H1 (cell line): ENCODE measurements at places on chromosomes 1 and 21.

DNA sequence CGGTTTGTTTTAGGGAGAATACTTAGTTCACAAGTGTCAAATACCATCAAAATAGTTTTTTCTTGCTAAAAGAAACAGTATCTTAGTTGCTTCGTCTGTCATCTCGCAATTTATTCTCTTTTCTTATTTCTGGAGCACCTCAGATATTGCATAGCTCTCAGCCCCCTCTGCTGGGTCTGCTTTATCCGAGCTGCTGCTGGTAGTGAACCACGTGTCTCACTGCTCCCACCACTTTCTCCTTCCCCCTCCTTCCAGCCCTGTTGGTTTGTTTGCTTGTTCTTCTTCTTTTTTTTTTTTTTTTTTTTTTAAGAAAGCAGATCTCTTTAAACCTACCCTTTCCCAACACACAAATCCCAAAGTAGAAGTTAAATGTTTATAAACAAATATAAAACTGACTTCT is 170.8 kb downstream of the EDEM3 start:
- H3K4me3 ChIP-seq: no peak overlapping the region
- no peaks in the 10 kb centered on the region for H3K36me3 ChIP-seq
- H3K4me1 ChIP-seq: no peaks in the 10 kb centered on the region
- H3K27ac ChIP-seq: no peak overlapping the region
- no peak for DNase-seq

DNA sequence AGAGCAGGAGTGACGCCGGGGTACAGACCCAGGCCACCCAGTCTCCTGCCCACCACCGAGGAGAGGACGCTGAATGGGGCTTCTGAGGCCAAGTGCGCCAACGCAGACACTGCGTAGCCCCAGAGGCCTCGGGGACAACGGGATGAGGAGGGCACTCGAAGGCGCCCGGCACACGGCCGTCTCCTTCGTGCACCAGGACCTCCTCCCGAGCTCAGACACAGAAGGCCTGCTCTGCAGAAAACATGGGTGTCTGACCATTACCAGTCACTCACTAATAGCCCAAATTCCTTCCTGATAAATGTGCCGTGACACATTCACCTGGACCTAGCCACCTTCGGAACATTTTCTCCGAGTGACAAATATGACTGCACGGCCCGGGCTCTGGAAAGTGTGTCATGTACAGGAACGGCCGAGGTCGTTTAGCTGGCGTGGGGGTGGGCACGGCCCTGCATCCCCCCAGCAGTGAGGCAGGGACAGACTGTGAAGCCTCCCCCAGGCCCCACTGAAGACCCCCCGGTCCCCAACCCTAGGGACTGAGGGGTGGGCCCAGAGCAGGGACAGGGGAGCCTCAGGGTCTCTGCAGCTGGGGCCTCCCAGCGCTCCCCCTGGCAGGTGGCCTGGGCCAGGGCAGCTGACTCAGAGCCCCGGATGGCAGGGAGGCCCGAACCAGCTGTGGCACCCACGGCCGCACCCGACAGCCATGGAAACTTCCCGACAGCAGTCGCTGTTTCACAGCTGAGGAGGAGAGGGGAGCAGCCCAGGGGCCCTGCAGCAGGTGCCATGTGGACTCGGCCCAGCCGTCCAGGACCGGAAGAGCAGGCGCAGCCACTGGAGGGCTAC is 16.7 kb upstream of the COL6A2 start:
- H3K4me3 ChIP-seq: no peak overlapping the region
- no peaks in the 10 kb centered on the region for H3K27me3 ChIP-seq
- H3K4me1 ChIP-seq: no peaks in the 10 kb centered on the region
- DNase-seq: no peak

- H3K27ac ChIP-seq: no peak overlapping the region
- DNase-seq: no peak
- H3K27me3 ChIP-seq: no peaks in the 10 kb centered on the region
- H3K4me3 ChIP-seq: no peak overlapping the region
- H3K36me3 ChIP-seq: no peaks in the 10 kb centered on the region
Observed at GRCh38 chr1:20250340-20250989, 40.2 kb upstream of the VWA5B1 start.

DNA sequence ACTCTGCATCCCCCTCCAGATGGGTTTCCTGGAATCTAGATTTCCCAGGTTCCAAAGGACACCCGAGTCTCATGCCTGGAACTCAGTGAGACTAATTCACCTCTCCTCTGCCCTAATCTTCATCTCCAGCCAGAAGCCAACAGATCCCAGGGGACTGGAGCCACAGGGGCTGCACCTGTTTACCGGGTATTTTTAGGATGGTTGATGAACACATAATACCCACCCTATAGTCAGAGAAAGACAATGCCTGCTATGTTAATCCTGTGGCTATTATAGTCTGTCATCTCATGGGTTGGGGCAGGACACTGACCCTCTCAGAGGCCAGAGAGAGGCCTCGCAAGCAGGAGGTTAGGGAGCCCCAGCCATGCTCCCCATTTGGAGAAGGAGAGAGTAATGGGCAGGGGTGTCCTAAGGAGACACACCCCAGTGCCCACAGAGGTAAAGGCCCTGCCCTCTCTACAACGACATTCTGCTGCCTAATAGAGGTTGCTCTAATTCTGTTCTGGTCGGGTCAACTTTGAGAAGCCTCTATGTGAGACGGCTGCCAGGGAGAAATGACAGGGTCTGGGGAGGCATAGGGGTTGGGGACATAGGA is 1.0 kb upstream of the TNNI1 start:
- no peaks in the 10 kb centered on the region for H3K36me3 ChIP-seq
- no peaks in the 10 kb centered on the region for H3K4me1 ChIP-seq
- H3K27me3 ChIP-seq: 0 out of 2 replicates have a peak, but pooled peaks cover 2% of the 10 kb centered on the region
- DNase-seq: no peak
- no peak overlapping the region for H3K4me3 ChIP-seq

DNA sequence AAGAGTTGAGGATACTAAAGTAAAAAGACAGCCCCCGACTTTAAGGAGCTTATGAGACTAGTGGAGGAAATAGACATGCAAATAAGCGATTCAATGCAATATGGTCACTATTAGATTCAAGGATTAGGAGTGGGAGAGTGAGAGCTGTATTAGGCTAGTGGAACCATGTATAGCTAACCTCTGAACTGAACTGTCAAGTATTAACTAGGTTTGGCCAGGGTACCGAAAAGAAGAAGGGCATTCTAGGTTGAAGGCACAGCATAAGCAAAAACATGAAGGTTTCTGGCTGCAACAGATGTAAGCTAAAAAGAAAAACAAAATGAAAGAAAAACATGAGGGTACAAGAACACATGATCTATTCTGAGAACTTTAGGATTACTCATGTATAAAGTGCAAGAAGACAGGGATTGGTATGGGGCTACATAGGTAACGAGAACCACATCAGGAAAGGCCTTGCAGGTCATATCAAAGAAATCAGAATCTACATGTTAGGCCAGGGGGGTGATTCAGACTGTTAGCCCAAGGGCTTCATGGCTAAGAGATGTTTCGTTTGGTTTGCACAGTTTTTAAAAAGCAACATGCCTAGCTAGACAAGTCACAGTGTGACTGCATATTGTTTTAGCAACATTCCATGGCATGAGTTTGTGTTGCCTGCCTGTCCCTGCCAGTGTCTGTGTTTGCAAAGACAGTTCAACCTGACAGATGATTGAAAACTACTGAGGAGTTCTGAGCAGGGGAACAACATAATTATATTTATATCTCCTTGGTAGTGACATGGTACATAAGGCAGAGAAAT is 54.4 kb upstream of the HAO2 start:
- DNase-seq: no peak
- H3K4me3 ChIP-seq: no peak overlapping the region
- no peak overlapping the region for H3K27ac ChIP-seq
- H3K36me3 ChIP-seq: no peaks in the 10 kb centered on the region
- H3K27me3 ChIP-seq: no peaks in the 10 kb centered on the region

- no peak overlapping the region for H3K4me3 ChIP-seq
- no peak for DNase-seq
- H3K36me3 ChIP-seq: no peaks in the 10 kb centered on the region
- no peak overlapping the region for H3K27ac ChIP-seq
- peaks cover 4% of the 10 kb centered on the region; the same call in 1 of the 2 replicates for H3K27me3 ChIP-seq
- H3K4me1 ChIP-seq: no peaks in the 10 kb centered on the region
Observed at GRCh38 chr1:18530587-18531502, 50.1 kb downstream of the KLHDC7A start.

GRCh38 chr1:55747408-55747841 is 532.3 kb upstream of the USP24 start:
- H3K4me1 ChIP-seq: no peaks in the 10 kb centered on the region
- no peaks in the 10 kb centered on the region for H3K36me3 ChIP-seq
- no peak overlapping the region for H3K4me3 ChIP-seq
- DNase-seq: no peak
- H3K27me3 ChIP-seq: no peaks in the 10 kb centered on the region
- H3K27ac ChIP-seq: no peak overlapping the region

GRCh38 chr1:157045250-157046218 is at the start of gene ARHGEF11:
ARHGEF11 (minus strand) TSS chr1:157045742; CDS start chr1:157044330, 1,412 bp downstream.
- H3K36me3 ChIP-seq: no peaks in the 10 kb centered on the region
- H3K4me1 ChIP-seq: peaks cover 11% of the 10 kb centered on the region; the same call in 1 of the 2 replicates
- DNase-seq: peak; percentile 90
- peak within 1 kb of the TSS; percentile 79; the same call in 1 of the 2 replicates for H3K27ac ChIP-seq
- H3K4me3 ChIP-seq: peak within 1 kb of the TSS; percentile 83

- DNase-seq: no peak
- peaks cover 13% of the 10 kb centered on the region for H3K27me3 ChIP-seq
- H3K27ac ChIP-seq: no peak overlapping the region
- peaks cover 16% of the 10 kb centered on the region for H3K4me1 ChIP-seq
- H3K4me3 ChIP-seq: no peak overlapping the region
Observed at GRCh38 chr1:1593834-1594601, 5.9 kb downstream of the FNDC10 start.

GRCh38 chr1:97942161-97943123 is 21.6 kb upstream of the DPYD start:
- H3K27me3 ChIP-seq: no peaks in the 10 kb centered on the region
- H3K4me3 ChIP-seq: no peak overlapping the region
- H3K27ac ChIP-seq: no peak overlapping the region
- DNase-seq: no peak

- H3K36me3 ChIP-seq: peaks cover 15% of the 10 kb centered on the region; the same call in 1 of the 2 replicates
- no peak overlapping the region for H3K27ac ChIP-seq
- no peak for DNase-seq
- peak overlapping the region; percentile 94 for H3K4me3 ChIP-seq
Observed at GRCh38 chr1:155322571-155322952, 1.9 kb downstream of the RUSC1 start.

- H3K4me1 ChIP-seq: no peaks in the 10 kb centered on the region
- H3K36me3 ChIP-seq: no peaks in the 10 kb centered on the region
- DNase-seq: no peak
Observed at GRCh38 chr1:218969006-218969405, 204.7 kb upstream of the LYPLAL1 start.

GRCh38 chr1:67861856-67862516 is 28.7 kb upstream of the GNG12 start:
- no peaks in the 10 kb centered on the region for H3K4me1 ChIP-seq
- H3K27me3 ChIP-seq: no peaks in the 10 kb centered on the region
- H3K27ac ChIP-seq: no peak overlapping the region
- no peak overlapping the region for H3K4me3 ChIP-seq
- no peaks in the 10 kb centered on the region for H3K36me3 ChIP-seq

DNA sequence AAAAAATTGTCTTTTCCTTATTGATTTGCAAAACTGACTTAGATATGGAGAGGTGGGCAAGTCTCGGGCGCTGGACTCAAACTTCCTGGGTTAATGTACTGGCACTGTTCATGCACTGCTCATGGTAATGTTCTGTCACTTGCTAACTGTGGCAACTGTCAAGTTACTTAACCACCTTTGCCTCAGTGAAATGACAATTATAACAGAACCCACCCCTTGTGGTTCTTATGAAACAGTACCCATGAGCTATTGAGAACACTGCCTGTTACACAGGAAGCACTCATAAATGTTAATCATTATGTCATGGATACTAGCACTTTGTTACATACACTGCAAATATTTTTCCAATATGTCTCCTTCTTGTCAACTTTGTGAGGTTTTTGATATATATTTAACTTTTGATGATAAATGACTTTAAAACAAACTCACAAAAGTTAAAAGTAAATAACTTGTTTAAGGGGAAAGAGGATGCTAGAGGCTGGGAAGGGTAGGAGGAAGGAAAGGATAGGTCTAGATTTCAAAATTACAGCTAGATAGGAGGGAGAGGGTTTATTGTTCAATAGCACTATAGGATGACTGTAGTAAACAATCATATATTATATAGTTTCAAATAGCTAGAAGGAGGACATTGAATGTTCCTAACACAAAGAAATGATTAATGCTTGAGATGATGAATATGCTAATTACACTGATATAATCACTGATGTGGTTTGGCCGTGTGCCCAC is 342.5 kb downstream of the ADGRL2 start:
- no peaks in the 10 kb centered on the region; the same call in 1 of the 2 replicates for H3K4me1 ChIP-seq
- H3K27me3 ChIP-seq: no peaks in the 10 kb centered on the region
- no peak overlapping the region for H3K4me3 ChIP-seq
- H3K27ac ChIP-seq: no peak overlapping the region

DNA sequence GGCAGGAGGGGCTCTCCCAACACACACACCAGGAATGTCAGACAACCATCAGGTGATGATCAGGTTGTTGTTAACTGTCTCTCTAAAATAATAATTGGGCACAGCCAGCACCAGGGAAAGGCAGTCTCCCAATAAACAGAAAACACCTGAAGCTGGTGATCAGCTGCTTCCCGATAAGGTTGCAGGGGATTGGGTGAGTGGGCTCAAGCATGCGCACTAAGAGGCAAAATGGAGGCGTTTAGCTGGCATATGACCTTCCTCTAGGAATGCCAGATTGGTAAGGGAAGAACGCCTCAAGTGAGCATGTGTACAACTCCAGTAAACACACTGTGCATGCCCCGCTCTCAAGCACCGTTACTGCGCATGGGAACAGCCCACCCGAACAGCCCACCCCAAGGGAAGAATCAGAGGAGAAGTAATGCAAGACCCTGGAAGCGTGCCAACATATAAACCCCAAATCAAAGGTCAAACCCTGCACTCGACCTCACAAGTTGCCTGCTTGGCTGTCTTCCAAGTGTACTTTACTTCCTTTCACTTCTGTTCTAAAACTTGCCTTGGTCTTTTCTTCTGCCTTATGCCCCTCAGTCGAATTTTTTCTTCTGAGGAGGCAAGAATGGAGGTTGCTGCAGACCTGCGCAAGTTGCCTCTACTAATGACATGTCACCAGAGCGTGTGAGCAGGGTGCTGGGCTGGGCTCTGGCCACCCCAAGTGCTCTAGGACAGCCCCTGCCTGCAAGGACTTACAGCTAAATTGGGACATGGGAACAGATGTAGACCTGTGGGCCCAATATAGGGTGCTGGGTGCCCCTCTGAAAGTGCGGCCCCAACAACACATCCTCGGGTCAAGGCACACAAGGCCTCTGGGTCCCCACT is 200.8 kb downstream of the RHOU start:
- no peaks in the 10 kb centered on the region; the same call in 1 of the 2 replicates for H3K4me1 ChIP-seq
- H3K36me3 ChIP-seq: no peaks in the 10 kb centered on the region
- DNase-seq: no peak
- H3K27me3 ChIP-seq: no peaks in the 10 kb centered on the region
- no peak overlapping the region for H3K27ac ChIP-seq
- no peak overlapping the region for H3K4me3 ChIP-seq

- H3K4me3 ChIP-seq: no peak overlapping the region
- no peaks in the 10 kb centered on the region for H3K27me3 ChIP-seq
- H3K4me1 ChIP-seq: no peaks in the 10 kb centered on the region; the same call in 1 of the 2 replicates
- no peak overlapping the region for H3K27ac ChIP-seq
- peak; percentile 67 for DNase-seq
Observed at GRCh38 chr1:15426492-15427279, 11.6 kb upstream of the CTRC start.

- no peaks in the 10 kb centered on the region for H3K27me3 ChIP-seq
- no peak overlapping the region for H3K27ac ChIP-seq
Observed at GRCh38 chr21:44647222-44647552, 973 bp downstream of the KRTAP10-11 start.

GRCh38 chr1:43835082-43836021 is 98.2 kb upstream of the ARTN start:
- H3K27me3 ChIP-seq: no peaks in the 10 kb centered on the region
- H3K27ac ChIP-seq: no peak overlapping the region
- peaks cover 14% of the 10 kb centered on the region for H3K4me1 ChIP-seq
- DNase-seq: no peak
- H3K36me3 ChIP-seq: no peaks in the 10 kb centered on the region
